ENCODE measurements at places on chromosomes 7 and 10. TPM values are rescaled to one million over a fixed set of nuclear protein-coding genes. Genes with fewer than 3 reads are reported as not detected.

Gene EMX2
- not detected for total RNA-seq

Gene SYCE1
- not detected for total RNA-seq

Gene H2BK1
- total RNA-seq: not detected

Gene ASAH2
- 1.7 TPM for total RNA-seq

Gene SLC16A12
- 2.9 TPM for total RNA-seq

Gene GLI3
- 3.1 TPM for total RNA-seq

Gene PLEKHS1
- total RNA-seq: not detected

Gene ERCC6
- 31.5 TPM for total RNA-seq

Gene GPR146
- total RNA-seq: 56.8 TPM

Gene GPR26
- not detected for total RNA-seq

Gene TBX20
- total RNA-seq: 127 TPM

Gene TEX36
- total RNA-seq: not detected

Gene PHF14
- 16.6 TPM for total RNA-seq

Gene TBXAS1
- 3.6 TPM for total RNA-seq

Gene STEAP2
- 14.7 TPM for total RNA-seq

Gene DRGX
- total RNA-seq: not detected

Gene PAPSS2
- 12.8 TPM for total RNA-seq

Gene CHST3
- total RNA-seq: 19.1 TPM

Gene TMEM236
- total RNA-seq: 0.44 TPM

Gene GHITM
- 379 TPM for total RNA-seq

Gene SPDYE16
- 0.20 TPM for total RNA-seq

Gene STAG3
- not detected for total RNA-seq

Gene MMD2
- total RNA-seq: not detected

Gene AKR1C8
- 0.25 TPM for total RNA-seq
